H9 (cell line): ENCODE measurements at places on chromosomes 4 and X.

- no peak for DNase-seq
These were observed 2.5 kb downstream of the ARAP2 start for GRCh38 chr4:36241771-36242170.

GRCh38 chr4:104451573-104451972, 43.1 kb downstream of the CXXC4 start:
- no peak for DNase-seq

DNA sequence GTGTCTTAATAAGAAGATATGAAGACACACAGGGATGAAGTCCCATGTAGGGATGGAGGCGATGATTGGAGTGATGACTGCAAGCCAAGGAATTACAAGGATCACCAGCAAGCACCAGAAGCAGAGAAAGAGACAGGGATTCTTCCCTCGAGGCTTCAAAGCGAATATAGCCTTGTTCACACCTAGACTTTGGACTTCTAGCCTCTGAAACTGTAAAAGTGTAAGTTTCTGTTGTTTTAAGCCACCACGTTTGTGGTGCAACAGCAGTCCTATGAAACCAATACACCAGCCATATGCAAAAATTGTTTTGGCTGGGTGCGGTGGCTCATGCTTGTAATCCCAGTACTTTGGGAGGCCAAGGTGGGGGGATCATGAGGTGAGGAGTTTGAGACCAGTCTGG, 9.8 kb upstream of the PDS5A start:
- no peak for DNase-seq

DNA sequence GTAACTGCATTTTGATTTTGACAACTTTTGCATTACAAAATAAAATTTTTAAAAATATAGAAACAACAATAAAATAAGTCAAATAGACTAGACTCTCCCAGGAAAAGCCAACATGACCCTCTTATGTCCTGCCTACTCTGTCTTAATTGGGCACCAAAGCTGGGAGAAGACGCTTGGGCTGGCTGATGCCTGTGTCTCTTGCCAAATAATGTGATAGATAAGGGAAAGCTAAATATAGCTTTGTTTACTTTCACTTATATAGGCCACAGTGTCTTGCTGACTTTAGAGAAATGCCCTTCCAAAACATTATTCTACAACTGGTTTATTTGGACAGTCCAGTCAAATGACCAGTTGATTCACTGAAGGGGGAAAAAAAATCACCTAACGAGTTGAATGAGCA, 54.2 kb downstream of the FMR1NB start:
- DNase-seq = no peak

- no peak for DNase-seq
These were observed 84.5 kb upstream of the NKX1-1 start for GRCh38 chr4:1490654-1491327.

DNA sequence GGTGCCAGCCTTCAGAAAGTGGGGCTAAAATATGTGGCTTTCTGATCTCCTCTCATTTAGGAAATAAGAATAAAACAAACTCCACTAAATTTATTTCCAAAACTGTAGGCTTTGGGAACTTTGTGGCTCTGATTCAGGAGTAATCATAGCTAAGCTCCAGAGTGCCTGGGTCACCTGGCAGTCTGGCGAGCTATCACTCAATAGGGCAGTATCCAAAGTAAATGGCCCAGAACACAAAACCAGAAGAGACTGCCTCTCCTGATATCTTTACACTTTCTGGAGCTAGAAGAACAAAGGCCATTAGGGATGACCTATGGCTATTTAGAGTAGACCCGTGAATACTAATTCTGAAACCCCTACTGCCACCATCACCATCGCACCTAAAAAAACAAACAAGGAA, 17.0 kb upstream of the PPARGC1A start:
- DNase-seq = no peak

GRCh38 chrX:101252634-101253033, 33.0 kb downstream of the DRP2 start:
- DNase-seq = no peak

DNA sequence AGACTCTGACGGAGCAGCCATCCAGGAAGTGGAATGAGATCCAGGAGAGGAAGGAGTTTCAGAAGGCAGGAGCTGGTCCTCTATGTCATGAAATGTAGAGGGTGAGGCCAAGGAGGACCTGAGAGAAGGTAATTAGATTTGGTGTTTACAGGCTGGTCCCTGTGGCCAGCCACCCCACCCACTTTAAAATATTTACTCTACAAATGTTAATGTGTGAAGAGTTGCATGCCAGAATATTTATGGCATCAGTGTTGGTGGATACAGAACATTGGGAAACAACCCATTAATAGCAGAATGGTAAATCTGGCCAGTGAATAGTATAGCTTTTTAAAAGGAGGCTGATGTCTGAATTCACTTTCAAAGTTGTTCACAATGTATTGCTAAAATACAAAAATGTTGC, 17.6 kb downstream of the TMEM164 start:
- no peak for DNase-seq
